Heart right ventricle (tissue), 16 donors: ENCODE measurements at places on chromosomes 12 and 14. TPM values are rescaled to one million over a fixed set of nuclear protein-coding genes. Genes with fewer than 3 reads are reported as not detected.

RACGAP1 gene
- 1.0 TPM for polyA plus RNA-seq

TRHDE gene
- polyA plus RNA-seq = 0.15 TPM

CSAD gene
- polyA plus RNA-seq = 76.4 TPM

NKX2-8 gene
- not detected for polyA plus RNA-seq

PPFIA2 gene
- polyA plus RNA-seq = 0.32 TPM
